ENCODE measurements at places on chromosomes 7 and 10.
A peak's percentile ranks its signal among the peaks of the same experiment; 100 is the strongest.

DNA sequence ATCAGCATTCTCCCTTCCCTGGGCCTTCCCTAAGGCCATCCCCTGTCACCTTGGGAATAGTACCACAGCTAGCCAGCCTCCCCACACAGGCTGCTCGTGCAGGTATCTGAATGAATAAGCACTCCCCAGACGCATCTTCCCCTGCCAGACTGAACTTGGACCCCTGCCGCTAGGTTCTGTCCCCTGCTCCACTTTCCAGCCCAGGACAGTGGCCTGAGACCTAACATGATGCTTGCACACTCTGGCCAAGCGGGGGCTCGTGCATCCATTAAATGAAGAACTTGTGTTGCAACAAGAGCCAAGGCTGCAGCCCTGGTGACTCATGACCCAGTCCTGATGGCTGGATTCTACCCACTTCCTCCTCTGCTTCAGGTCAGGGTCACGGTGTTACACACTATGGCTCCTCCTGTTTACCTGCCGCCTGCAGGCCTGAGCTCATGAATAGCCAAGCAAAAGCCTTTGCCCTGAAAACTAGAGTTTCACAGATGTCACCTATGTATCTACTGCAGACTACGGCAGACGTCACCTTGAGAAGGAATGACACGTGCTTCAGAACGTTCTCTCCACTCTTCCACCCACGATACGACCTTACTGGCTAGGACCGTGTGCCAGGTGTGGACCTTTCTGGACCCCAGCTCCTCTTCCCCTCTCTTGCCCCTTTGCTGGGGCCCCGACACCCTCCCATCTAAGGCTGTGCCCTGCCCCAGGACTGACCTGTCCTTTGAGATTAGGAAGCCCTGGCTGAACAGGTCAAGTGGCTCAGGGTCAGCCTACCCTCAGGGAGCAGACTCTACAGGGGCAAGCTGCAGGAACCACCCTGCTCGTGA lies 6.5 kb downstream of the ASB13 start:
- peak; percentile 50 for DNase-seq

GRCh38 chr7:96737545-96738050 lies 28.0 kb upstream of the SEM1 start:
- DNase-seq, result no peak

DNA sequence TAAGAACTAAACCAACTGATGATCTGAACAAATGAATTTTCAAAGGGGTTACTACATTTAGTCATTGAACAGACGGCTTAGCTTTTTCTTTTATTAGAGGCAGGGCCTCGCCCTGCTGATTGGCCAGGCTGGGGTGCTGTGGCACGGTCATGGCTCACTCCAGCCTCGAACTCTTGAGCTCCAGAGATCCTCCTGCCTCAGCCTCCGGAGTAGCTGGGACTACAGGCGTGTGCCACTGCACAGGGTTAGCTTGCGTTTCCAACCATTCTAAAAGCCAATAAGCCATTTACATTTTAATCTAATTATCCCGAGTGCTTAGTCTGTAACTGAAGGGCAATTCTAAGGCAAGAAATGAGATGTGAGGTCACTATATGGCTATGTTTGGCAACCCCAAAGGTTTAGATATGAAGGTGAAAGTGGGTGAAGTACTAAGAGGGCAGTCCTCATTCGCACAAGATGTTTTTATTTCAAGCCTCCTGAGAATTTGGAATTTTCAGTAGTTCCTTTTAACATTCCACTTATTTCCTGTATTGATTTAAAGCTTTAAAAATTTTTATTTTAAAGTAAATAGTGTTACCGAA lies 1.6 kb upstream of the CDK13 start:
- DNase-seq, result no peak

DNA sequence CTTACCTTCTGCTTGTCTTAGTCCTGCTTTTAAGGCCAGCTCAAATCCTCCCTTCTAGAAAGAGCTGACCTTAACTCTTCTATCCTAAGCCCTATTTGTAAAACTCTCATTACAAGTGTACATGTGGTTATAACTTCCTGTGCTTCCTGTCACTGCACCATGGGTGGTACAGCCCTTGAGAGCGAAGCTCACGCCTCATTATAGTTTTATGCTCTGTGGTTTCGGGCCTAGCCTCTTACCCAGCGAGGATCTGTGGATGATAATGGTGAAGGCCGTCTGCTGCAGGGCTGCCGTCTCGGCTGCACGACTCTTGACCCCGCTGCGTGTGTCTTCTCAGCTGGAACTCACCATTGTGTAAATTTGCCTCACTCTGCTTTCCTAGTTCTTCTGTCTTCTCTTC lies 74.6 kb downstream of the CUL1 start:
- peak; percentile 55 for DNase-seq

Data from CD4-positive, alpha-beta T cell treated with Interleukin-1 beta for 1 hour (primary cell).